ENCODE measurements at places on chromosomes 3 and 15. TPM values are rescaled to one million over a fixed set of nuclear protein-coding genes. Genes with fewer than 3 reads are reported as not detected.

The PPM1L gene
- 0.55 TPM for total RNA-seq

The CRABP1 gene
- 1.8 TPM for total RNA-seq

The DIS3L gene
- 33.5 TPM for total RNA-seq

The GRAMD1C gene
- not detected for total RNA-seq

The DPH6 gene
- total RNA-seq = 13.2 TPM

The CCDC33 gene
- 5.2 TPM for total RNA-seq

The DAZL gene
- not detected for total RNA-seq

The A4GNT gene
- total RNA-seq = not detected

The C3orf33 gene
- total RNA-seq = 9.1 TPM
